ENCODE measurements at places on chromosomes 2 and 18.
A peak's percentile ranks its signal among the peaks of the same experiment; 100 is the strongest.

- DNase-seq, result peak; percentile 59
Measured at GRCh38 chr2:19195661-19196060, 162.8 kb downstream of the OSR1 start.

- DNase-seq, result no peak
Measured at GRCh38 chr18:34506198-34506597, 203.9 kb upstream of the DTNA start.

DNA sequence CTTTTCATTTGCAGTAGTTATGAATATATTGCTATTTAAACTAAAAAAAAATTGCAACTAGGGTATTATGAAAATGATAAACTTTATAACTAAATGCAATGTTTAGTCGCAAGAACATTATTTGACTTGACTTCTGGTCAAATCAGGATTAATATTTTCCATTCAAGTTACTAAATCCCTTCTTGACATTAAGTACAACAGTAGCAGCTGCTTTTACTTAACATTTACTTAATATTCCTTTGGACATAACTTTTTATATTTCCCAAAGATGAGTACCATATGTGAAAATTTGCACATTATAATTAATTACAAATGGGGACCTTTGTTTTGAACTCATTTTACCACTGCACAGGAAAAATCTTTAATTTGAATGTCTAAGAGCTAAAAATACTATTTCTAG lies 74.0 kb downstream of the PMS1 start:
- DNase-seq, result peak; percentile 12

GRCh38 chr18:72530622-72531021 lies 13.5 kb downstream of the CBLN2 start:
- DNase-seq, result no peak

GRCh38 chr18:11377766-11378540 lies 228.6 kb upstream of the PIEZO2 start:
- no peak for DNase-seq

GRCh38 chr18:42675810-42676209 lies 439.7 kb downstream of the RIT2 start:
- DNase-seq, result no peak

- DNase-seq, result no peak
Measured at GRCh38 chr2:132646540-132647108, 23.4 kb downstream of the LYPD1 start.

DNA sequence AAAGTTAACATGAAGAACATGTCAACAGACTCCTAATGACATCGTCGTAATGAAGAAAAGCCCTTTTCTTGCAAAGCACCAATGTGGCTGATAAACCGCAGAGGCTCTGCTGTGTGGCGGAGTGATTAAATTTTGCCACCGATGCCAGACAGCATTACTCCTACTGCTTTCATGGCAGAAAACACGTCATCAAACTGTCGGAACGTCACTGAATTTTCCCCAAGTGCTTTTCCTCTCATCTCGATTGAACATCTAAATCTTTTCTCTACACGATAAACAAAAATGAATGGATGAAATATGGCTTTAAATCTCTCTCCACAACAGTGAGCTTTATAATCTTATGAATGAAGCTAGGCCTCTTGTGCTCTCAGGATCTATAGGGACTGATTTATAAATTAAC lies 159.8 kb upstream of the REG3G start:
- no peak for DNase-seq

Measured in fibroblast of skin of right quadriceps (primary cell).